Panc1 (cell line): ENCODE measurements at places on chromosomes 5 and 9.

DNA sequence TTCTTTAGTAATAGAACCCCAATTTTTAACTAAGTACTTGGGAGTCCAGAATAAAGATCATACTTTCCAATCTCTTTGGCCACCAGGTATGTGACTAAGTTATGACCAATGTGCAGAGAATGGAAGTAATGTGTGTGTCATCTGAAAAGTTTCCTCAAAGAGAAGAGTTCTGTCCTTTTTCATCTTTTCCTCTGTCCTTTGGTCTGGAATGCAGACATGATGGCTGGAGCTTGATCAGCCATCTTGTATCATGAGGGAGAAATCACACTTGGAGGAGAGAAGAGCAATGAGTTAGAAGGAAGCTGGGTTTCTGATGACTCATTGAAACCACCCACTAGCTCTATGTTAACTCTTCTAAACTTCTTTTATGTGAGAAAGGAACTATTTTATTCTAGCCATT is 5.5 kb upstream of the CPEB4 start:
- no peak for DNase-seq

DNA sequence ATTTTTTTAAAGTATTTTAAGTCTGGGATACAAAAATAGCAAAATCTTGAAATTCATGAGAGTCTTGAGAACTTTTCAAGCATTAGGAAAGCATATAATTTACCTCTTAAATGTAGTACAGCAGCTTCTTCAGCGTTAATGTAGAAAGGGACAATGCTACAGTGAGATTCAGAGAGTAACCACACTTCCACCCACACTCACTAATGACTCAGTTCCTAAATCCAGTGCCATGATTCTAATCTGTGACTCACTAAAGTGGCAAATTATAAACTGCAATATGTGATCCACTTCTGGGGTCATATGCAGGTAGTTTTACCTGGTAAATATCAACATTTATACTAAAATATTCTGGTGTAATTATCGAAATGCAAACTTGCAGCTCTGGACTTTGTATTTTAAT is 434.5 kb upstream of the TUSC1 start:
- DNase-seq, result no peak

- DNase-seq, result no peak
Observed at GRCh38 chr5:169944922-169945680, 35.2 kb downstream of the INSYN2B start.

- DNase-seq, result no peak
Observed at GRCh38 chr5:5658226-5658625, 235.7 kb downstream of the ICE1 start.

GRCh38 chr5:159504106-159504856 is 174.0 kb upstream of the IL12B start:
- DNase-seq, result no peak

DNA sequence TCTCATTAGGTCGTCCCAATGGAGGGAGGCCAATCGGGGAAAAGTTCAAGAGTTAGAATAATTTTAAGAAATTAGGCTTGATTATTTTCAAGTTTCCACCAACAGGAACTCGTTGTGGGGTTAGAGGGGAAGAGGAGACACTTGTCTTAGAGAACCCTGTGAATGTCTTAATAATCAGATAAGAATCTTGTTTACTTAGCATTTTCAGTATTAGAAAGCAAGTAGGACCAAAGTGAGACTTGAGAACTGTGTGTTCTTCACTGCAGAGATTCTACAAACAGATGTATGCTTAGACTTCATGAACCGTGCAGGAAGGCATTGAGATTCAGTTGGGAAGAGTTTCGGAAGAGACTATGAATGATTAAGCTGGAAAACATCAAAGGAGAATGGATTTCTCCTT is 69.0 kb upstream of the HMHB1 start:
- no peak for DNase-seq

- no peak for DNase-seq
Observed at GRCh38 chr5:132070460-132071337, 2.9 kb upstream of the CSF2 start.

DNA sequence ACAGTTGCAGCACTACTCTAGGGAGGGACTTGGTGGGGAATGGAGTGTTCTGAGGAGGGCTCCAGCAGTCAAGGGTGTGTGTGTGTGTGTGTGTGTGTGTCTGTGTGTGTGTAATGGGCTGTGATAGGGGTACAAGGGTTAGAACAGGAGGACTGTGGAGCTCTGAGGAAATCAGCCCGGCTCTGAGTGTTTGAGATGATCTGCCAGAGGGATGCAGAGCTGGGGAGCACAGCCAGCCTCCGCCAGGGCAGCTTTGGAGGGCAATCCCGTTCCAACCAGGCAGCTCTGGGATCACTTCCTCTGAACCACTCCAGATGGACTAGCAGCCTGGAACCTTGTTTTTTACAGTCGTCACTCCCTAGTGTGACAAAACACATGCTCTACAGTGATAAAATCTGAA is 3.0 kb upstream of the SLC6A7 start:
- no peak for DNase-seq

DNA sequence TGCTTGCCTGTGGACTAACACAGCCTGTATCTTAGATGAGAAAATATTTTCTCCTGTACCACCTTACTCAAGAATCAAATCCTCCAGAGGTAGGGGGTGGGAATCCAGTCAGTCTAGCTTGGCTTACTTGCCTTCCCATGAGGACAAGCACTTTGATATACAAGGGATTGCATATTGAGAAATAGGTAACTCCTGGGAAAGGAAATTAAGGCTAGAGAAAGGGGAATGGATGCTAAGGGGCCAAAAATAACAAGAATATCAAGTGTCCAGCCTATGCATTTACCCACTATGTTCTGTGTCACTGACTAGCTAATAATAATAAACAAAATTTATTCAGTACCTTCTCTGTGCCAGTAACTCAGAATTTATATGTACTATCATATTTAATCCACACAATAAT is 21.4 kb upstream of the SNX2 start:
- no peak for DNase-seq

DNA sequence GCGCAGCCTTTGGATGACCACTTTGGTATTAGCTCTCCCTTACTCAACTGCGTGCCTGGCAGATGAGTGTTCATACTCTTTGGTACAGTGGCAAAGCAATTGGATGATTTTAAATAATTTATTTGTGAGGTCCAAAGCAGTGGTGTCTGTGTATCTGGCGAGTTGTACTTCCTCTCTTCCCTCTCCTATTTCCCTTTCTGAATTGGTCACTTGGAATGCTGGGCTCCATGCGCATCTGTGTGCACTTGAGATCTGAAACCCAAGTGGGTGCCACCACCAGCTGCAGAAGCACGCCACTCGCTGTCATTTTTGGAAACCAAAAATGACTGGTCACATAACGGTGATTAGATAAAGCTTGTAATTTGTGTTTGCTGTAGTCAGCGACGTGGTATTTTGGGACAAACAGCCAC is 386.0 kb upstream of the KLF4 start:
- no peak for DNase-seq

- DNase-seq, result no peak
Observed at GRCh38 chr5:39759701-39760100, 334.9 kb upstream of the DAB2 start.

DNA sequence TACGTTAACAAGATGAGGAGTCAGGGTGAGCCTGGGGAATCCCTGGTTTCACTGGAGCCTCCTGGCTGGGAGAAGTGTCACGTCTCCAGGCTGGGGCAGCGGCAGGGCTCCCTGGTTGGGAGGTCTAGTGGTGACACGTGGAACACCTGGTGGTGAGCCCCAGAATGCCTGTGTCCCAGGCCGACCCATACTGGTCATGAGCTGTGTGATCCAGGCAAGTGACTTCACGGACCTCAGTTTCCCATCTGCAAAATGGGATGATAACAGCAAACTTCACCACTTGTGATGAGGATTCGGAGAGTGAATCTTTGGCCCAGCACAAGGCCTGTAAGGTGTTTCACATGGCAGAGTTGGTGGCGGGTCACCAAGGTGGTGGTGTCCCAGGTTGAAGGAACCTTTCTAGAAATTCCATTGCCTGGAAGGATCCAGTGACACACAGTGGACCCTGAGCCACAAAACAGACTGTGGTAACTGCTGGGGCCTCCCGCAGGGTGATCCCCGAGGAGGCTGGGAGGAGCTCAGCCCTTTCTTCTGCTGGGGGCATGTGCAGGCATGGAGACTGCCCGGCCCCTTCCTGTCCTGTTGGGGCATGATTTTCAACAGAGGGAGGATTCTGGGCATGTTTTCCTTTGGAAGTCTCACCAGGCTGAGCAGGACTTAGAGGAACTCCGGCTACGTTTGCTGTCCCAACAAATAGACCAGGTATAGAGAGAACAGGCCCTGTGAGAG is 153.9 kb upstream of the IER5L start:
- no peak for DNase-seq

GRCh38 chr5:14239951-14240350 is 96.8 kb downstream of the TRIO start:
- DNase-seq, result no peak

GRCh38 chr9:87541663-87542062 is 44.0 kb downstream of the DAPK1 start:
- DNase-seq, result no peak

DNA sequence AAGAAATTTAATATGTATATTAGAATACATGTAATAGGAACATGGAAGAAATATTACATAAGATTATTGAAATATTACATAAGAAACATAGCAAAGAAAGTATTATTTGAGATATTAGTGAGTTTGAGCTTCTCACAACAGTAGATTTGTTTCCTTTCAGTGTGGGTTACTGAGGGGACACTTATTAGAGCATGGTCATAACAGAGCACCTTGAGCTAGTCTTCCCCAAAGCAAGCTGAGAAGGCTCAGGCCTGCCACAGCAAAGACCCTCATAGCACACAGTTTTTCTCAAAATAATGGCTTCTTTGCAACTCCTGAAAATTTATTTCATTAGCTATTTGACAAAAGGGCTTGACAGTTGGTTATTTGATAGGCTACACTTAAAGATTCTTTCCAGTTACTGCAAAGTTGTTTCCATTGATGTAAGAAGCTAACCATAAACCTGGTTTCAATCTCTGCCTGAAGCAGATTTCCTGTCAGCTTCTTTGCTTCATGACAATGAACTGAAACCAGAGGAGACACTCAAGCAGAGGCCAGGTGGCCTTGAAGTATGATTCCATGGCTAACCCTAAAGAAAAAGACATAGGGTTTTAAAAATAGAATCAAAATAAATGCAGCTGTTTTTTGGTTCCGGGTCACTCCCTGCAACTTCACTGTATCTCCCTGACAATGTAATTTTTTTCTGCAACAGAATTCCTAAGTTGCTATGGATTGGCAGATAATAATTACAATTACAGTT is 68.6 kb downstream of the ERMP1 start:
- no peak for DNase-seq

- DNase-seq, result no peak
Observed at GRCh38 chr9:130110166-130110565, 56.5 kb downstream of the GPR107 start.

DNA sequence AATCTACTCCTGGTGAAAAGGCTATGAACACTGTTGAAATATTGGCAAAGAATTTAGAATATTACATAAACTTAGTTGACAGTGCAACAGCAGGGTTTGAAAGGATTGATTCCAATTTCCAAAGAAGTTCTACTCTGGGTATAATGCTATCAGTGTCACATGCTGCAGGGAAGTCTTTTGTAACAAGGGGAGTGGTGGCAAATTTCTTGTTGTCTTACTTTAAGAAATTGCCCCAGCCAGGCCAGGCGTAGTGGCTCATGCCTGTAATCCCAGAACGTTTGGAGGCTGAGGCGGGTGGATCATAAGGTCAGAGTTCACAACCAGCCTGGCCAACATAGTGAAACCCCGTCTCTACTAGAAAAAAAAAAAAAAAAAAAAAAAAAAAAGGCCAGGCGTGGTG is 86.3 kb upstream of the OTULINL start:
- DNase-seq, result no peak

DNA sequence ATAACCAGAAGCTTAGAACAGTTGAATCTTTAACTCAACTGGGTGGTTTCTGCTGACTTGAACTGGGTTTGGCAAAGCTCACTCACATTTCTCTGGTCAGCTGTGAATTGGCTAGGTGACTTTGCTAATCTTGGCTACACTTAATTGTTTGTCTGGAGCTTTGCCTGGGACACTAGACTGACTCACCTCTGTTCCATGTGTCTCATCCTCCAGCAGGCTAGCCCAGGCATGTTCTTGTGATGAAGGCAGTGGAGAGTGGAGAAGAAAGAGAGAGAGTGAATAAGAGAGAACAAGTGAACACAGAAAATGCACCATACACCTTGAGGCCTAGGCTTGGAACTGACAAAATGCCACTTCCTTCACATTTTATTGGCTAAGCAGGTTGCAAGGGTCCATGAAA is 32.6 kb downstream of the SPATA31D1 start:
- no peak for DNase-seq

- DNase-seq, result no peak
Observed at GRCh38 chr9:89593727-89594427, 10.9 kb upstream of the GADD45G start.

GRCh38 chr5:176739461-176740051 is 70.8 kb upstream of the UNC5A start:
- DNase-seq, result no peak

DNA sequence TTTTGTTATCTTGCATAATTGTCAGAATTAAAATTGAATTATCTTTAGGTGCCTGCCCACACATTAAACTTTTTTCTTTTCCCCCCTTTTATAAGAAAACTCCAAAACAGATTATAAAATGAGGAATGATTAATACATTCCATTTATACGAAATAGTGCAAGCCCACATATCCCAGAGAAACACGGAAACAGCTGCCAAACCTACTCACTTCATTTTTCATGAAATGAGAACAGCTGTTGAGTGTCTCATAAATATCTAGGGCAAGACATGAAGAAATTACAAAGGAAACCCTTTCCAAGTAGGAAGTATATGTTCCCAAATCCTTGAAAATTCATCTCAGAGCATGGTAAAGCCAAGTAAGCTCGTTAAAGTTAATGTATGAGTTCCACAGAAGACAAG is 459.4 kb upstream of the NMUR2 start:
- DNase-seq, result no peak
